ENCODE measurements at places on chromosomes 12 and 14.

DNA sequence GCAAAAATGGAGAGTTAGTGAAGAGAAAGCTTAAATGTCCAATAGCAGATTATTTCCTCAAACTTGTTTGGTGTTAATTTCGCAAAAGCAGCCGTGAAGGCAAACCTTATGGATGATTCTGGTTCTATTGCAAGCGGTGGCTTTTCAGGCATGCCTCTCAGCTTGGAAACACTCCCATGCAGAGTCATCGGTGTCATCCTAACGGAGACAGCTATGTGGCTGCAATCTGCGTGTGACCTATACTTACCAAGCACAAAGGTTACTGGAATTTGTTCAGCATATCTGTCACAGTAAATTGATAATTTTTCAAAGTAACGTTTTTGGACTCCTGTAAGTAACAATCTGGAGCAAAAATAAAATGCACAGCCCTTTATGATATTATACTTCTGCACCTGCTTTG lies 5.0 kb downstream of the BEST3 start:
- DNase-seq, result no peak

GRCh38 chr14:77848031-77848430 lies 48.1 kb downstream of the ADCK1 start:
- no peak for DNase-seq

- DNase-seq, result peak; percentile 19
These were observed 21.8 kb upstream of the RNU6-8 start for GRCh38 chr14:32224737-32225377.

- DNase-seq, result no peak
These were observed 48.3 kb downstream of the RIMKLB start for GRCh38 chr12:8746046-8746445.

- no peak for DNase-seq
These were observed 43.3 kb downstream of the ARMH4 start for GRCh38 chr14:58108717-58109116.
